CD4-positive, alpha-beta memory T cell (primary cell): ENCODE measurements at places on chromosomes 5 and 9.

DNA sequence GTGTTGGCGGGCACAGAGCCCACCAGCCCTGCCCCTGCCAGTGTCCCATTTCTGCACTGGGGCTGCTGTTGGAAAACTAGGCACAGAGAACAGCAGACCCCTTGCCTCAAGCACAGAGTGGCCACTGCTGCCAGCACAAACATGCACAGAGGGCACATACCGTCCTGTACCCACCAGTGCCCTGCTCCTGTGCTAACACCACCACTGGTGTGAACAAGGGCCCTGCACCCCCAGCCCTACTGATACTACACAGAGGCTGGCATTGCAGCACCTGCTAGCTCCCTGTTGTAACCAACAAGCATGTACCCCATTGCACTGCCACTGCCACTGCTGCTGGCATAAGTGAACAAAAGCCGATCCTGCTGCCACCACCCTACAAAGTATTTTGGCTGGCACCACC lies 348.0 kb upstream of the MPDZ start:
- H3K4me3 ChIP-seq, result no peak overlapping the region
- H3K27me3 ChIP-seq, result no peaks in the 10 kb centered on the region
- H3K36me3 ChIP-seq, result no peaks in the 10 kb centered on the region
- DNase-seq, result no peak
- no peaks in the 10 kb centered on the region for H3K4me1 ChIP-seq
- H3K27ac ChIP-seq, result no peak overlapping the region

DNA sequence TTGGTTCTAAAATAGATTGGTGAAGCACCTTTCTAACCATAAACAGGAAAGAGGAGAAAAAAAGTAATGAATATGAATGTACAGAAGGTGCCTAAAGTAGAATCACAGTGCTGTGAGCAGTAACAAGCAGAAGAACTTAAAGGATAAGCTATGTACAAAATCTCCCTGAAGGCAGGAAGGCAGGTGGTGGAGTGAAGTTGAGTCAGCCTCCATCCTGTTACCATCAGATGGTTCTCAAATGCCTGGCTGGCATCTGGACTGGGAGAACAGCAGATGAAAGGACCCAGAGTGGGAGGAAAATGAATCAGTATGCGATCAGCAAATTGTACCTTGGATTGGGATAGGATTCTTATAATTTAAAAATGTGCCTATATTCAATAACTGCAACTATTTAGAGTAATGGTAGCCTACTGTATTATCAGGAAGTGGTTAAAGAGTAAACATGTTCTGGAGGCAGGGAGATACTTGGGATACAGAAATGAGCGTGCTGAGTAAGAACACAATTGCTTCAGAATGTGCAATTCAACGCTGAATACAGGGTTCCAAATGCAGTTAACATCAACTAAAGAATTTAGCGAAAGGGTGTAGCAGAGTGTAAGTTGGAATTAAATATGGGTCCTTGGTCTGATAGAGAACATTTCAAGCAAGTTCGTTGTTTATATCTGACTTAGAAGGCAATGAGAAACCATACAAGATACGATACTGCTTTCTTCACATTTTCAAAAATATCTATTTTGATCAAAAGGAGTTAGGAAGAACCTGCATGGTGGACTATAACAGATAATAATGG lies 21.1 kb upstream of the FER start:
- no peak for DNase-seq
- H3K4me3 ChIP-seq, result no peak overlapping the region
- H3K27me3 ChIP-seq, result no peaks in the 10 kb centered on the region
- peaks cover 8% of the 10 kb centered on the region for H3K4me1 ChIP-seq
- no peak overlapping the region for H3K27ac ChIP-seq
- H3K36me3 ChIP-seq, result no peaks in the 10 kb centered on the region

DNA sequence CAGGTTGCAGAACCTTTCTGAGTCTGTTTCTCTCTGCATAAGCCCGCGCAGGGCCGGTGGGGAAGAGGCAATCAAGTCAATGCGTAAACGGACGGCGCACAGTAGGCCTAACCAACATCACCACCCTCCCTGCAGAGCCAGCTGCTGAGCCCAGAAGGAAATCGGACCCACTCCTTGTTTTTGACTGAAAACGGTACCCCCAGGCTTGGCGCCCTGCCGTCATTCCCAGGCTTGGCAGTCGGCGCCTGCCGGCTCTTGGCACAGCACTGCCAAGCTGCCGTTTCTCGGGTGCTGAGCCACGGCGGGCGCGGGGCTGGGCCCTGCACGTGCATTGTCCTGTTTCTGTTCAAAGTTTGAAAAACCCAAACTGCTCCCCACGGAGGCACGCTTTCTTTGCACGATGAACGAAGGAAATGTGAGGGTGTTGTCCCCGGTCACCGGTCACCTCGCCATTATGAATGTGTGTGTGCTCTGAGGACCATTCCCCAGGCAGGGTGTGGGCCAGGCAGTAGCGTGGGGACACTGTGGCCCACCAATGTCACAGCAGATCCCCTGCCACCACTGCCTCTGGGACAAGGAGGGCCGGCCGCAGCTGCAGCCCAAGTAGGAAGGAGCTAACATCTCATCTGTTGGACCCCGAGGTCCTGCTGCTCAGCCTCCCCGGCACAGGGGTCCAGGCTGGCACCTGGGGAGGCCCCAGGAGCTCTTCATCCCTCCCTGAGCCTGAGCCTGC lies 20.1 kb downstream of the FIBCD1 start:
- H3K36me3 ChIP-seq, result no peaks in the 10 kb centered on the region
- H3K4me3 ChIP-seq, result no peak overlapping the region
- H3K27me3 ChIP-seq, result peaks cover 3% of the 10 kb centered on the region
- no peak overlapping the region for H3K27ac ChIP-seq
- no peak for DNase-seq
- H3K4me1 ChIP-seq, result no peaks in the 10 kb centered on the region

DNA sequence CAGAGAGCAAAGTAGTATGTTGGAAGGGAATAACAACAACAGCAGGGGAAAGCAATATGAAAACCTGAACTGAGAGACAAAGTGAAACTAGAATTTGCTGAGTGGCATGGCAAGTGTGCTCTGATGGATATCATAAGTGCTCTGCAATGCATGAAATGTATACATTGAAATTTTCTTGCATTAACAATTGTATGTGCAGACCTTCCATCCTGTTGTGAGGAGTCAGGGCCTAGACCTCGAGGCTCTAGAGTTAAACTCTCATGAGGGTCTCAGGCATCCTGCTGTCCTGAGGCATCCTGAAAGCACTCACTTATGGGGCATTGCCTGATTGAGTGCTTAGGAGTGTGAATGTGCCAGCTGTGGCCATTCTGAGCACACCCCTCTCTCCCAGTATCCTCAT lies 1.1 kb downstream of the ECM2 start:
- DNase-seq, result no peak
- no peaks in the 10 kb centered on the region for H3K4me1 ChIP-seq
- no peaks in the 10 kb centered on the region for H3K27me3 ChIP-seq
- no peak overlapping the region for H3K27ac ChIP-seq

DNA sequence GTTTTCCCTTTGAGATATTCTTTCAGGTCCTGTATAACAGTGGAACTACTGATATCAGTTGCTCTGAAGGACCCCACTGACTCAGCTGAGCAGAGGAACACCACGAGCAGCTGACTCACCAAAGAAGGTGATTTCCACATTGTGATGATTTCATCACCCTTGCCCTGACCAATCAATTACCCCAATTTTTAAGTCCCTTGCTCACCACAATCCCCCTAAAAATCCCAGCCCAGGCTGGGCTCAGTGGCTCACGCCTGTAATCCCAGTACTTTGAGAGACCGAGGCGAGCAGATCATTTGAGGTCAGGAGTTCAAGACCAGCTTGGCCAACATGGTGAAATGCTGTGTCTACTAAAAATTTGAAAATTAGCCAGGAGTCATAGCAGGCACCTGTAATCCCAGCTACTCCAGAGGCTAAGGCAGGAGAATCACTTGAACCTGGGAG lies 125.3 kb upstream of the ABCA1 start:
- H3K4me1 ChIP-seq, result peaks cover 14% of the 10 kb centered on the region
- no peak for DNase-seq
- no peaks in the 10 kb centered on the region for H3K36me3 ChIP-seq
- H3K27me3 ChIP-seq, result no peaks in the 10 kb centered on the region
- no peak overlapping the region for H3K4me3 ChIP-seq

GRCh38 chr9:124450241-124450924 lies at the start of gene ADGRD2:
Gene ADGRD2, plus strand, starts transcription at chr9:124450451. Its CDS starts 1,216 bp downstream, at chr9:124451667.
- H3K27ac ChIP-seq, result no peak within 1 kb of the TSS
- no peaks in the 10 kb centered on the region for H3K36me3 ChIP-seq
- no peak within 1 kb of the TSS for H3K4me3 ChIP-seq
- DNase-seq, result no peak
- no peaks in the 10 kb centered on the region for H3K4me1 ChIP-seq

DNA sequence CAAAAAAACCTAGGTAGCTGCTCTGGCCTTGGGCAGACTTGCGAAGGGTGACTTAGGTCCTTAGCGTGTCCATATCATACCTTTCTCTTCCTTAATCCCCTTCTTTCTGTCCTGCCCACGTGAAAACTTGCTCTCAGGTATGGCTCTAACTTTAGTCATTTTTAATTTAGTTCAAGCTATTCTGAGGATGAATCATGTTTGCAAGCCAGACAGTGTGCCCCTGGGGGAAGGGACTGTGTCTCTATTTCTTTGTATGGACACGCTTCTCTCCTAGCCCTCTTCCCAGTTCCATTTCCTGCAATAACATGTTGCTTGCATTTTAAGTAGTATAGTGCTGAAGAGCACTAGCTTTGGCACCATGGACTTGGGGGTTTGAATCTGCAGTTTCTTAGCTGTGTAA lies 120.6 kb downstream of the PTTG1 start:
- no peak overlapping the region for H3K27ac ChIP-seq
- no peaks in the 10 kb centered on the region for H3K27me3 ChIP-seq
- H3K4me3 ChIP-seq, result no peak overlapping the region
- H3K36me3 ChIP-seq, result no peaks in the 10 kb centered on the region

- H3K4me3 ChIP-seq, result no peak overlapping the region
- DNase-seq, result no peak
- no peaks in the 10 kb centered on the region for H3K27me3 ChIP-seq
- H3K36me3 ChIP-seq, result no peaks in the 10 kb centered on the region
- H3K27ac ChIP-seq, result no peak overlapping the region
These were observed 706.1 kb upstream of the CDH18 start for GRCh38 chr5:20694121-20694520.

GRCh38 chr9:108130905-108131304 lies 641.3 kb upstream of the KLF4 start:
- H3K27ac ChIP-seq, result no peak overlapping the region
- DNase-seq, result no peak
- no peaks in the 10 kb centered on the region for H3K4me1 ChIP-seq

GRCh38 chr5:79876456-79876855 lies 114.6 kb downstream of the MTX3 start:
- no peaks in the 10 kb centered on the region for H3K4me1 ChIP-seq
- H3K4me3 ChIP-seq, result no peak overlapping the region
- DNase-seq, result no peak
- H3K36me3 ChIP-seq, result no peaks in the 10 kb centered on the region
- H3K27me3 ChIP-seq, result no peaks in the 10 kb centered on the region

GRCh38 chr5:115265220-115265619 lies 2.5 kb upstream of the PGGT1B start:
- DNase-seq, result no peak
- H3K27me3 ChIP-seq, result no peaks in the 10 kb centered on the region
- no peaks in the 10 kb centered on the region for H3K36me3 ChIP-seq
- H3K4me3 ChIP-seq, result no peak overlapping the region
- H3K4me1 ChIP-seq, result peaks cover 25% of the 10 kb centered on the region
- H3K27ac ChIP-seq, result no peak overlapping the region
